Lower lobe of right lung (tissue), 2 donors: ENCODE measurements at places on chromosomes 3 and 15. TPM values are rescaled to one million over a fixed set of nuclear protein-coding genes. Genes with fewer than 3 reads are reported as not detected.

- H3K4me3 ChIP-seq = peak overlapping the region; percentile 88
- peaks cover 22% of the 10 kb centered on the region for H3K4me1 ChIP-seq
- H3K27me3 ChIP-seq = peaks cover 10% of the 10 kb centered on the region
- peak overlapping the region; percentile 66 for H3K27ac ChIP-seq
Observed at GRCh38 chr3:149969940-149970715, 567 bp downstream of the PFN2 start.

DNA sequence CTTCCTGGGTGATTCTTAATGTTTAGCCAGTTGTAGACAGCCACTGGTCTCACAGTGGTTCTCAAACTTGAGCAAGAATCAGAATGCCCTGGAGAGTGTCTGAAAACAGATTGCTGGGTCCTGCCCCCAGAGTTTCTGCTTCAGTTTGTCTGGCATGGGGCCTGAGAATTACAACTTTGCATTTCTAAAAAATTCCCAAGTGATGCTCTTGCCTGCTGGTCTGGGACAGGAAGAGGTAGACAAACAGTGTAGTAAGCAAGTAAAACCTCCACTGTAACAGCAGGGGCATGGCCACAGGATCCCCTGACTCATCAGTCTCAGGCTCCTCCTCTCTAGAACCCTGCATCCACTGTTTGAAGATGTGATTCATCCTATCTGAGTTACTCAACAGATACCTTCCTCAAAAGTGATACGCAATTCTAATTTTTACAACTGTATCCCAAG, 36.5 kb downstream of the DZIP1L start:
- H3K27me3 ChIP-seq = no peaks in the 10 kb centered on the region
- no peak overlapping the region for H3K27ac ChIP-seq
- H3K4me1 ChIP-seq = no peaks in the 10 kb centered on the region
- DNase-seq = no peak
- H3K4me3 ChIP-seq = no peak overlapping the region

- H3K4me3 ChIP-seq = no peak overlapping the region
- no peak overlapping the region for H3K27ac ChIP-seq
- no peaks in the 10 kb centered on the region for H3K36me3 ChIP-seq
Observed at GRCh38 chr3:16898595-16899395, 14.0 kb downstream of the PLCL2 start.

CACNA1D gene
- 33.6 TPM for total RNA-seq

CRABP1 gene
- total RNA-seq = not detected

DNA sequence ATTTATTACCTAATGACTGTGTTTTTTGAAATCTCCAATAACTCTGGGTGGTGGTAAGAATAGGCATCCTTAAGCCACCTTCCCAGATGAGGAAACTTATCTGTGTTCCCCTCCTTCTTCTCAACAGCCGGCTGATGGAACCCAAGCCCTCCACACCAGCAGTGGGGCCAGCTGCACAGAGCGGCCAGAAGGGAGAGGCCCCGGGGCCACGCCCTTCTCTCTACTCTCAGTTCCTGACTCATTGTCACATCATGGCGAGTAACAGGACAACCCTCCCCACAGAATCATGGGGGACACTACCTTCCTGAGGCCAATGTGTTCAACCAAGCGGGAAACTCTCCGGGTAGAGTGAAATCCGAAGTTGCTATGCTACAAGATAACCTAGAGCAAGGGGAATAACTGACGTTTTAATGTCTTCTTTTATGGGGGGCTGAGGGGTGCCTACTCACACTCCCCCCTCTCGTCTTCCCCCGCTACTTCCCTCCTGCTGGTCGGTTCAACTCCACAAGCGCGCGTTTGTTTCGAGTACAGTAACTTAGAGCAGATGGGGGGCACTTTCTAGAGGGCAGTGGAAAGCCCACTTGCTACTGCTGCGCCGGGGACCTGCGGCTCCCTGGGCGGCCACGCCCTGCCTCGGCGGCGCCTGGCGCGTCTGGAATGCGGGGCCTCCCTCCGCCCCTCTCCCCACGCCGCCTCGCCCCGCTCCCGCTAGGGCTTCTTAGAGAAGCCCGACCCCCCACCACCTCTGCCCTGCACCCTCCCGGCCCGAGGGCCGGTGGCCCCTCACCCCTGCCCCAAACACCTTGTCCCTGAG, 621 bp downstream of the ANXA2 start:
- peaks cover 46% of the 10 kb centered on the region for H3K4me1 ChIP-seq
- DNase-seq = peak; percentile 82
- peak overlapping the region; percentile 78 for H3K4me3 ChIP-seq
- H3K27ac ChIP-seq = peak overlapping the region; percentile 95

DNA sequence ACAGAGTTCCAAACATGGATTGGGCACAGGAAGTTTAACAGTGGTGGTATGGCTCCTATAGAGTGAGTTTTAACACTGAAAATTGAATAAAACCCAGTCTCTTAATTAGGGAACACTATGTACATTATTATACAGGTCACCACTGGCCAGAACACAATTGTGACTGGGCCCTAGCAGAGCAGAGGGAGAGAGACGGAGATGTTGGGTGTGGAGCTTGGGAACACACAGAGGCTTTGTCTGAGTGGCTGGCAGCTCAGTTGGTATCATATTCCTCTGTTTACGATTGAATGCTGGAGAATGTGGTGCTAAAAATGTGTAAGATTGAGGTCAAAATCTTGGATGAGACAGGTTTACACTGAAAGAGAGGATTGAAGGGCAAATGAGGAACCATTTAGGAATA, 6.8 kb upstream of the MOBP start:
- peaks cover 6% of the 10 kb centered on the region for H3K27me3 ChIP-seq
- no peak overlapping the region for H3K4me3 ChIP-seq
- H3K27ac ChIP-seq = no peak overlapping the region
- no peak for DNase-seq
- H3K4me1 ChIP-seq = no peaks in the 10 kb centered on the region
- H3K36me3 ChIP-seq = no peaks in the 10 kb centered on the region

DNA sequence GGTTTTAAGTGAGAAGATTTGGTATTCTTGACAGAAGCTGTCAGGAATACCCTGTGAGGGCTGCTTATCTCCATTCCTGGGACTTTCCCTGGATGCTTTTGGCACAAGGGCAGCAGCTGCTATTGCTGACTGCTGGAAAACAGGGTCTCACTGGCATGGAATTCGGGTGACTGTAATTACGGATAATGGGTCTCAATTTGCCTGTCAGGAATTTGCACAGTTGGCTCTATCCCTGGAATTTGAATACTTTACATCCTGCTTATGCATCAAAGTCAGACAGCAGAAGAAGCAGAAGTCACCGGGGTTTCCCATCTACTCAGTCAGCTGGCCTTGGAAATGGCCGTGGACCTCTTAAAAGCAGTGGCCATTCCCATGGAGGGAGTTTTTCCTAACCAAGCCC, 25.9 kb upstream of the AKAP13 start:
- peaks cover 13% of the 10 kb centered on the region for H3K4me1 ChIP-seq
- H3K27me3 ChIP-seq = no peaks in the 10 kb centered on the region
- no peak for DNase-seq
